ENCODE measurements at places on chromosomes 7 and 10.

- DNase-seq = no peak
Observed at GRCh38 chr7:118615-119391, 73.6 kb upstream of the FAM20C start.

GRCh38 chr10:27678166-27678565 is 67.5 kb downstream of the MKX start:
- DNase-seq = no peak

GRCh38 chr10:117399341-117400196 is 24.3 kb upstream of the PDZD8 start:
- DNase-seq = no peak

GRCh38 chr10:5356302-5356763 is 8.4 kb upstream of the UCN3 start:
- no peak for DNase-seq

- DNase-seq = peak; percentile 51
Observed at GRCh38 chr10:48981310-48981907, 41.8 kb upstream of the LRRC18 start.

- DNase-seq = no peak
Observed at GRCh38 chr7:55130395-55131141, 111.8 kb downstream of the EGFR start.

DNA sequence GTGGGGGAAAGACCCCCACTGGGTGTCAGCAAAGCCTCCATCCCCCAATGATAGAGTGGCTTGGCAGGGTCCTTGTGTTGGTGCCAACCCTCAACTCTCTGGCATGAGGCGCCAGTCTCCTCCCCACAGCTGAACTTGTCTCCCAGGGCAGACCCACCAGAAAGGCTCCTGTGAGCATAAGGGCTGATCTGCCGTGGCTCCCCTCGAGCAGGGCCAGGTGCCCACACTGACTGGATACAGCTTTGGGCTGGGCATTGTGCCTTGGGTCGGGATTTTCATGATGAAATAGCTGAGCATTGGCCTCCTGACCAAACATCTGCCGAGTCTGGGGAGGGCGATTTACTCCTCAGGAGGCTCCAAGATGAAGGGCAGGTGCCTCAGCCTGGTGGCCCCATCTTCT is 68.1 kb upstream of the NPTX2 start:
- DNase-seq = no peak

Data from stimulated activated CD4-positive, alpha-beta T cell treated with anti-CD3 and anti-CD28 coated beads, Interleukin-2, amount 100 ng/mL, for 24 hours (primary cell).